ENCODE measurements at places on chromosomes 7 and 10.

- DNase-seq = peak; percentile 48
Observed at GRCh38 chr10:100345570-100346330, 1.3 kb upstream of the SCD start.

- DNase-seq = no peak
Observed at GRCh38 chr7:30984359-30985107, 20.8 kb downstream of the GHRHR start.

- no peak for DNase-seq
Observed at GRCh38 chr7:3949242-3949640, 648.2 kb downstream of the SDK1 start.

DNA sequence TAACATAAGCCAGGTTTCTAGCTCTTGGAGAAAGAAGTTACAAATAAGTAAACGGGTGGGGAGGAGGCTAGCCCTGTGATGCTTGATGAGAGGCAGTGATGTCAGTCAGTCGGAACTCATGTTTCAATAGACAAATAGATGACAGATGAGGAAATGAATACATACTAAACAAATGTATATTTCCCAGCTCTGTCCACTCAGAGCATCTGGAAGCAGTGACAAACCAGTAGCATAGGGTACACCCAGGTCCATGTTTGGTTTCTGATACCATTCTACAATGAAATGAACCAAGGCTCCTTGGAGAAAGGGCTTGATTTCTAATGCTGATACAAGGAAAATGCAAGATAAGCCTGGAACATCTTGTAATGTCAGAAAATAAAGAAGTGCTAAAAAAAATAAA lies 30.6 kb downstream of the PODXL start:
- DNase-seq = no peak

- DNase-seq = no peak
Observed at GRCh38 chr7:11701829-11702560, 130.0 kb downstream of the THSD7A start.

DNA sequence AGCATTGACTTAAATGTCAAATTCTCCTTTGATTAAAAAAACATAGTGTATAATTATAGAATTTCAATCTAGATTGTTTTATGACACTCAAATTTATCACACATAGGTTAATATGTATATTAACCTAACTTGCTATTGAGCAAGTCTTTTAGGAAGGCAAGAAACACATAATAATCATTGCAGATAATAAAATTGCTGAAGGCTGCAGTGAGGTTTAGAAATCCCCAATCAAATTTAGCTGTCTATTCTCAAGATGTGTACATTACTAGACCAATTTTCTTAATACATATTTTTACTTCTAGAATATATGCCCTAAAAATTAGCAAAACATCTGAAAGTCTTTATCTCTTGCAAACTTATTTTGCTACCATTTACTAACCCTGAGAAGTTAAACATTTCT lies 34.9 kb upstream of the SEMA3D start:
- DNase-seq = no peak

- no peak for DNase-seq
Observed at GRCh38 chr7:32058002-32058401, 12.2 kb downstream of the PDE1C start.

DNA sequence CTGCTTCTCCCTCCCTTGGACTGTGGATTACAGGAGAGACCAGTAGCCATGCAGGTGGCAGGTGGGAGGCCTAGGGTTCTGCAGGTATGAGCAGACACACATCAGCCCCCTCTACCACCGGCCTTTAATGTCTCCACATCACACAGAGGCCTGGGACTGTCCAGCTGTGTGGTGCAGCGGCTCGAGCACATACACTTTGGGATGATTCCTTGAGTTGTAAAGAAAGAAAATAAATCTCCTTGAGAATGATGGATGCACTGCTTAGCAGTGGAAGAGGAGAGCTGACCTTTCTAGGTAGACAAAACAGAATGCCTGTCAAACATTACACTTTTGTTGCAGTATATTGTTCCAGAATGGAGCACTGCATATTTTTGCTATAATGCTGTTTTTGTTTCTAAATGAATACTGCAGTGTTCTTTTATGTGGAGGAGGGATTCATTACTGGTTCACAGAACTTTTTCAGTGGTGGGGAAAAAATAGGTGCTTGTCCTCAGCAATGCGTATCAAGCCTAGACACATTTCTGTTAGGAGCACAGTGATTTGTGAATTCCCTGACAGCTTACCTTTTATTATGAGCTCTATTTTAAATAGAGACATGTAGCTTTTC lies 66.0 kb downstream of the PTPRE start:
- no peak for DNase-seq

DNA sequence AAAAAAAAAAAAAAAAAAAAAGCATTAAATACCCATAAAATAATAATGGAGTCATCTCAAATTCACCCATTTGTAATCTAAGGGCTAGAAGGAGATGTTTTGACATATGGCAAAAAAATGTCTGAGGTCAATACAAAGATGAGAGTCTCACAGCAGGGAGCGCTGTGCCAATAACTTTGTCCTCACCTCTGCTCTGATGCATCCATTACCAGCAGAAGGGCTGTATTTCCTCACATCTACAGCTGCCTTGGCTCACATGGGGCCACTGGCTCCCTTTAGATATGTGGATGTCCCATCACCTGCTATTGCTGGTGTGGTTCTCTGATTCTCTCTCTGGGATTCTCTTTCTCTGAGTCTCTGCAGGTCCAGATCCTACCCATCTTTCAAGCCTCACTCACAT lies 90.3 kb upstream of the FAM133B start:
- no peak for DNase-seq

- DNase-seq = no peak
Observed at GRCh38 chr7:51182636-51183166, 133.9 kb downstream of the COBL start.

DNA sequence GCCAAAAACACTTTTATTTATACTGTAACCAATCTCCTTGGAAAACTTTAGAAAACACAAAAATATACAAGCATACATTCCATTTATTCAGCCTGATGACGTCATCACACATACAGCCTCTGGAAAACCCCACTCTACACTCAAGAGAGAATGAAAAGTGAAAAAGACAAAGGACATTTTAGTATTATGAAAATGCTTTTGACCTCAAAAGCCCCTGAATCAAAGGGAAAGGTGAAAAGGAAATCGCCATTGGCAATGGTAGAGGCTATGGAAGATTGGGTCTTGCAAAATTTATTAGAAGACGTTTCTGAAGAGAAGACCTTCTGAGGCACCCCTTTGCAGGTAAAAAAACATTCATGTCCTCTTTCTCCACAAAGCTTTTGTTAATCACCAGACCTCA lies 82.9 kb upstream of the STRIP2 start:
- peak; percentile 19 for DNase-seq

DNA sequence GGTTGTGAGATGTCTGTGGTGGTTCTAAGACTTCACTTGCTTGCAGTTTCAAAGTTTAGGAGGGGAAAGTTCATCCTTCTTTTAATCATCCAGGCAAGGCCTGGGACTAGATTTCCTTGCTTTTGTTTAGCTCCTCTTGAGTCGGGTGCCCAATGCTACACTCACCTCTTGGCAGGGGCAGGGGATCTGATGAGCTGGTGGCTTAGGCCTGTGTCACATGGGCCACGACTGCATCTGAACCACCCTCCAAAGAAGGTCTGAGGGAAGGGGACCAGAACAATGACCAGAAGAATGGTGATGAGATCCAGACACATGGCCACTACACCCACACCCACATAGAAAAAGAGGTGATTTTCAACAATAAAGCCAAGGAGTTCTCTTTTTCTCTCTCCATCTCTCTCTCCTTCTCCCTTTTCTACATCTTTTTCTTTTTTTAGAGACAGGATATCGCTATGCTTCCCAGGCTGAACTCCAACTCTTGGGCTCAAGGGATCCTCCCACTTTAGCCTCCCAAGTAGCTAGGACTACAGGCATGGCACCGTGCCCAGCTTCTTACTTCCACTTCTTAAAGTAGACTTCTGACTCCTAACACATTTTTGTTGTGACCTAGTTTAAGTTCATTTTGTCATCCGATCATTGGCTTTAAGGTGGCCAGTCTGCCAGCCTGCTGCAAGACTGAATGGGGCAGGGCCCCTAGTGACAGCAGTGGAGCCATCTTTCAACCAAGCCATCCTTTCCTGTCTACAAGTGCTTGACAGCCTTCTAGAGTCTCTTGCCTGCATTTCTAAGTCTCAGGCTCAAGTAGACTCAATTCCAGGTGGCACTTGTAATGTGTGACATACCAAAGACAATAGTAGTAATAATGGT lies 350.9 kb downstream of the RNLS start:
- no peak for DNase-seq

DNA sequence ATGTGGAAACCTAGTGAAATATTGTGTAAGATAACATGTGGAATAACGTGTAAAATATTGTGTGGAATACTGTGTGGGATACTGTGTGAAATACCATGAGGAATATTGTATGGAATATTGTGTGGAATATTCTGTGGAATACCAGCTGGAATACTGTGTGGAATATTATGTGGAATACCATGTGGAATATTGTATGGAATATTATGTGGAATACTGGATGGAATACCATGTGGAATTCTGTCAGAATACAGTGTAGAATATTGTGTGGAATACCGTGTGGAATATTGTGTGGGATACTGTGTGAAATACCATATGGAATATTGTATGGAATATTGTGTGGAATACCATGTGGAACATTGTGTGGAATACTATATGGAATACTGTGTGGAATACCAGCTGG lies 134.6 kb upstream of the CHST15 start:
- no peak for DNase-seq

- DNase-seq = no peak
Observed at GRCh38 chr10:78412605-78413004, 378.9 kb downstream of the RPS24 start.

DNA sequence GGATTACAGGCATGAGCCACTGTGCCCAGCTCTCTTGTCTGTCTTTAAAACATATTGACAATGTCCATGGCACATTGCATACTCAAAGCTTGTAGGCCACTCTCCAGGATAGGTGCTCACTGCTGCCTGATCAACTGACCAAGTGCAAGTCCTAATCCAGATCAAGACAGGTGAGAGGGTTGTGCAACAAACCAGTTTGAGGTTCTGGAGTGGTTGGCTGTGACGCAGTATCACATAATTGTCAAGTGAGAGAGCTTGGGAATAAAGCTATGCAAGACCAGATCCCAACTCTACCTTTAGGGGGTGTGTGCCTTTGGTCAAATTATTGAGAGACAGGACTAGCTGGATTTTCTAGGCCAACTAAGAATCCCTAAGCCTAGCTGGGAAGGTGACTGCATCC lies 43.0 kb upstream of the OPN4 start:
- DNase-seq = no peak

- DNase-seq = no peak
Observed at GRCh38 chr10:29772403-29772802, 137.6 kb upstream of the SVIL start.

DNA sequence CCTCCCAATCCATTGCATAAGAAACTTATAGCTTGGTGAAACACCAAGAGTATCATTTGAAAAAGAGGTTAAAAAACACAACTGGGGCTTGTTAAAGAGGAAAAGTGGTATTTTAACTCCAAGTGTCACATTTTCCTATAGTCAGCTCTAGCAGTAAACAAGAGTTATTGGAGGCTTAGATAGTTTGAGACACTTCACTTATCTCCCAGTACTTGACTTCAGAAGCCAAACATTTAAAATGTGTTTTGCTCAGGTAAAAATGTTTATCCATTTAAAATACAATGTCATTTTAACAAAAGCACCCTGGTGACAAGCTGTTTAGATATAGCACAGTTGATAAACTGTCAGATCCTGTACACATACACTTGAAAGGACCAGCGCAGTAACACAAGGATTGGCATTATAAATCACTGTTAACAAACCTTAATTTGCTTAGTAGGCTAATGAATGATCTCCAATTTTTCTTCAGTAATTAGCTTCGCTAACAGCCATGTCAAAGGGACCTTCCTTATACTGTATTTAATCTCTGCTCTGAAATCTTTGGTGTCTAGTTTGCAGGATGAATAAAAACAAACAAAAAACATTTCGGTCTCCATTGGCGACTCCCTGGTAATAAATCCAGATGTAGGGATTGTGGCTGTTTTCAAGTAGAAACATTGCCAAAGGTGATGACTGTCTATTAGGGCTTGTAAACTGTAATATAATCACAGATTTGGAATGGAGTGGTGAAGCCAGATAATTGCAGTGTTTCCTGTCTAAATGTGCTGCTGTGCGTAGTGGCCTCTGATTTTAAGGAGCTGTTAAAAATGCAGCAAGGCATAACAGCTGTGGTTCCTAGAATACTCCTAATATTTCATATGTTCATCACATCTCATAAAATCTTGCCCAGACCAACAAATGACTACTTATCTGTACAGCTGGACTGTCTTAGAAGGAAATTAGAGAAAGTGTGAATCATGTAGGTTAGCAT lies 545.1 kb downstream of the AUTS2 start:
- DNase-seq = no peak

DNA sequence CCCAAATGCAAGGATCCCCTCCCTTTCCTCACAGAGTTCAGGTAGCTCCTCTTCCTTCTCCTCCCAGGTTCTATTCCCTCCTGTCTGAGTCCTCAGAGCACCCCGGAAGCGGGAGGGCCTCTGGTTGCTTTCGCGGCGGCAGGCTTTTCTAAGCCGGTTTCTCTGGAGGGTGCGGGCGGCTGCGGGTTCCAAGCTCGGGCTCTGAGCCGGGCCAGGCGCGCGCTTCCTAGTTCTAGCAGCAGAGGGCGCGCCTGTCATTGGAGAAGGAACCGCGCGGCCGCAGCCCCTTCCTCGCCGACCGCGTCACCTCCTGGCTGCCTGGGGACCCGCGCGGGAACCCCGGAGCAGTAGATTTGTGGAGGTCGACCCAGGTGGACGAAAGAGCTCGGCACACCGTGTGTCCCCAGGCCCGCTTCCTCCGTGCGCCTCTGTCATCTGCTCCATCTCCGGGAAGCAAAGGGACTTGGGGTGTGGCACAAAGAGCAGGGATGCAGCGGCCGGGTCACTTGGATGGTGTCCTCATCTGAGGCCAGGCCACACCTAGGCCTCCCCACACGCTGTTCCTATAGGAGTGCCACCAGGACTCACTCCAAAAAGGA lies 389.0 kb upstream of the PODXL start:
- peak; percentile 39 for DNase-seq

GRCh38 chr10:130900441-130901160 lies 410.9 kb downstream of the TCERG1L start:
- DNase-seq = no peak

GRCh38 chr7:70554646-70555045 lies 577.3 kb upstream of the GALNT17 start:
- no peak for DNase-seq

DNA sequence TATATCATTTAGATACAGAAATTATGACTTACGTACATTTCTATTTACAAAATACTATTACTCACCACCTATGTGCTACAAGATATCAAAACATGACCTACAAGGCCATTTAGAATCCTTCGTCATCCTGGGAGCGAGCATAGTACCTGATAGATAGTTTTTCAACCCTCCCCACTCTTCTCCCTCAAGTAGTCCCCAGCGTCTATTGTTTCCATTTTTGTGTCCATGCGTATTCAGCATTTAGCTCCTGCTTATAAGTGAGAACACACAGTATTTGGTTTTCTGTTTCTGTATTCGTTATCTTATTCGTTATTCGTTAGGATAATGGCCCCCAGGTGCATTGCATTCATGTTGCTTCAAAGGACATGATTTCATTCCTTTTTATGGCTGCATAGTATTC lies 28.1 kb downstream of the PNLIPRP2 start:
- no peak for DNase-seq

GRCh38 chr7:50363327-50364060 lies 59.0 kb downstream of the IKZF1 start:
- no peak for DNase-seq
